M059J (cell line): ENCODE measurements at places on chromosomes 1 and 21.

GRCh38 chr1:75503221-75503974 lies 107.5 kb downstream of the SLC44A5 start:
- peak; percentile 39 for DNase-seq

DNA sequence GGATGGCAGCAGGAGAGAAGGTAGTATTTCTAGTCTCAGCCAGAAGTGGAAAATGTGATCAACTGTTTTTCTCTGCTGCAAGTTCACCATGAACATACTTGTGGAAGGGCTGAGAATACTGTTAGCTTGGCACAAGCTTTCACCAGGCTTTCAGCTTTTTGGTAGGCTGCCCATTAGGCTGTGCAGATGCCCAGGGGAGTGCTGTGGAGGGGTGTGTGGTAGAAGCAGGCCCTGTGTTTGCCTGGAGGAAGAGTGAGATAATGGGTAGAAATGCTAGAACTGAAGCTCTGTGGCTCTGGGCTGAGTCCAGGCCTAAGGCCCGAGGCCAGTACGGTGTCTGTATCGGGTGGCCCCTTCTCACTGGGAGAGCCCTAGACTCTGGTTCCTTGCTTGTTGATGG lies 9.8 kb downstream of the DNAJC6 start:
- no peak for DNase-seq

- peak; percentile 84 for DNase-seq
Observed at GRCh38 chr1:237012788-237013383, 8.6 kb upstream of the MT1HL1 start.

- no peak for DNase-seq
Observed at GRCh38 chr1:199087144-199087543, 448.3 kb downstream of the PTPRC start.

- peak; percentile 24 for DNase-seq
Observed at GRCh38 chr21:45972716-45973474, 8.7 kb upstream of the COL6A1 start.

- DNase-seq, result no peak
Observed at GRCh38 chr1:41698916-41699860, 214.7 kb upstream of the EDN2 start.

DNA sequence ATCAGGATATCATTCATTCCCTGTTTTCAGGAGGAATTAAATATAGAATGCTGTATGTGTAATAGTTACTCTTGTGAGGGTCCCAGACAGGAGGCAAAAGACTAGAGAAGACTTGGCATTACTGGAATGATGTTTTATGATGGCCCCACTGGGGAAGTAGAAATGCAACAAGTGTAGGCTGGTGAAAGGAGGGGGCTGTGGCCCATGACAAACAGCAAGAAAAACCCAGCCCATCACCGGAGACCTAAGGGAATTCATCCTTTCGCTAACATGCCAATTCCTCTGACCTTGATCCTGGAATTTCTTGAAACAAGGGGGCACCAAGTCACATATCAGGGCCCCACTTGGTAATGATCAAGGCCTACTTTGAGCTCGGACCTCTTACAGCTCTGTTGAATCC lies 5.5 kb upstream of the IFNGR2 start:
- no peak for DNase-seq

GRCh38 chr1:51877434-51878307 lies 856 bp downstream of the NRDC start:
- peak; percentile 57 for DNase-seq

DNA sequence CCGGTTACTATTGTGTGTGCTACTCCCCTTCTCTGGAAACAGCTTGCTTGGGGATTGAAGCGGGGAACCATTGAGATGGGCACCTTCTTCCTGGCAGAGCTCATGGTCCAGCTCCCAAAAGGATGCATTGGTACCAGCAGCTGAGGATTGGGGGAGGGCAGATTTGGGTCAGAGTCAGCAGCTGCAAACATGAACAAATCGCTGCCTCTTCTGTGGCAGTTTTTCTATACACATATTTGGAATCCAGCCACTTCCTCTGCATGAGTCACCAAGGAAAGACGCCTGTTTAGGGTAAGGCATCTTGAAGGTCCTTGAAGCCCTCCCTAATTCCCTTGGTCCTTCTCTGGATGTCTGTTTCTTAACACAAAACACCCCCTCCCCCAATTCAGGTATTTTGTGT lies 104.7 kb downstream of the DAB1 start:
- peak; percentile 46 for DNase-seq

DNA sequence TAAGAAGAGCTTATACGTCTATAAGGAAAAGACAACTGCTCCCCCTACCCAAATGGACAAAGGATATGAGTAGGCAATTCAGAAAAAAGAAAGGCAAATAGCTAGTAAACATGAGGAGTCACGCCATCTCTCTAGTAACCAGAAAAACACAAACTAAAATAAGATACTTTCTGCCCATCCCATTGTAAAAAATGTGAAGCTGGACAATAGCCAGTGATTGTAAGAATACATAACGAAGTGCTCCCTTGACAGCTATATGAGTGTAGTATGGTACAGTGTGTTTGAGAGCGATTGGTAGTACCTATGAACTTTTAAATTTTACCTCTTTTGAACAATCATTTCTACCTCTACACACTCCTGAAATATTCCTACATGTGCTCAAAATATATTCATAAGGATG lies 7.5 kb upstream of the GJA8 start:
- DNase-seq, result peak; percentile 19

GRCh38 chr1:208326033-208326432 lies 81.8 kb upstream of the PLXNA2 start:
- DNase-seq, result no peak

- no peak for DNase-seq
Observed at GRCh38 chr1:19819701-19820100, 4.6 kb upstream of the RNF186 start.

DNA sequence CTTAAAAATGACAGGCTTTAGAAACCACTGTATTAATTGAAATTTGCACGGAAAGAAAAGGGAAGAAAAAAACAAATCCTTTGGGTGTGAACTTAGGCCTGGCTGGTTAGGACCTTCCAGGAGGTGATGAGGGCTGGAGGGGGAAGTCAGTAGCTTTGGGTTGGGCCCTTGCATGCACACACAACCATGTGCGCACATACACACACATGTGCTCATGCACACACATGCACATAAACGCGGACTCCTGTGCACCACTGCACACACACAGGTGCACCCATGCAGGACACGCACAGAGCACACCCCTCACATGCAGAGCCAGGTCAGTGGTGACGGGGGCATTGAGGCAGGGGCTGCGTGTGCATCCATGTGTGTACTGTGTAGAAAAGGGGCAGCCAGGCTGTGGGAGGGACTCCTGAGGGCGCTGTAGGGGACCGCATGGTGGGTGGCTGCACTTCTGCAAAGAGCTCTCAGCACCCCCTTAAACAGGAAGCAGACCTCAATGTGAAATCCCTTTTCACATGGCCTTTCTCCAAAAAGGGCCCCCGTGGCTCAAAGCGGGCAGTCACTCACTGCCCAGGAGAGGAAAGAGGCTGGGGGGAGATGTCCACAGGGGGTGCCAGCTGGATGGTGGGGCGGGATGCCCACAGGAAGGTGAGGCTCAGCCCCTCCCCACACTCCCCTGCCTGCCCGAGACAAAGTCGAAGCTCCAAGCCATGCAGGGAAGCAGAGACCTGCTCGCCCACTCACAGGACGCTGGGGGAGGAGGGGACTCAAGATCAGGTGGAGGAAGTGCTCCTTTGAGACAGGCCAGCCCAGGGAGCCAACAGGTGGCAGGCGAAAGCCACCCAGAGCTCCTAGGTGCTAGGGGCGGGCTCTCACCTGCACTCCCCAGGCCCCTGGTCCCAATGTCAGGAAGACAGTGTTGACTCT lies 95.2 kb downstream of the ITPKB start:
- DNase-seq, result no peak

- no peak for DNase-seq
Observed at GRCh38 chr1:6410248-6410893, 9.3 kb downstream of the HES2 start.

- DNase-seq, result no peak
Observed at GRCh38 chr1:200448034-200448762, 38.4 kb upstream of the ZNF281 start.

DNA sequence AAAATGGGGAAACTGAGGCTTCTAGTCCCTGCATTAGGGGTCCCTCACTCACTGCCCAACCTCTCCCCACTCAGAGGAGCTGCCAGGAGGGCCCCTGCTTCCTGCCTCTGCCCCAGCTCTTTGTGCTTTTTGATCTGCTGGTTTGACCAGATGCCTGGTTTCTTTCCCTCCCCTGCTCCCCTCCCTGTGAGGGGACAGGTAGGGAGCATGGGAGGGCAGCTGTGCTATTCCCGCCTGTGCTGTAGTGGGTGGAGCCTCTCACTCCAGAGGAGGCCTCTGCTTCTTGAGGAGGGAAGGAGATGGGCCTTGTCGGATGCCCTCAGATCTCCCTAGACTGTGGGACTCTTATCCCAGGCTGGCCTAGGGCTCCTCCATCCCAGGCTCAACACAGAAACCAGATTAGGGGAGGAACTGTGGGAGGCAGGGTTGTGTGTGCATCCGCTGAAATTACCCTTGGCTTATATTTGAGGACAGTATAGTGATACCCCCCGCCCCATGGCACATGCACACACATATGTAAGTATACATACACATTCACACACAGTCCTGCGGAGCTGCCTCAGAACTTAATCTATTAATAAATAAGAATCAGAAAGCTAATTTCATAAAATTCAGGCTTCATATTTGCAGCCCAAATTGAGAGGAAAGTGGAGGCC lies 4.6 kb downstream of the BOLA1 start:
- no peak for DNase-seq

- peak; percentile 16 for DNase-seq
Observed at GRCh38 chr1:234313171-234313570, 60.1 kb upstream of the COA6 start.

GRCh38 chr1:75999034-75999433 lies 66.8 kb upstream of the ASB17 start:
- DNase-seq, result no peak

DNA sequence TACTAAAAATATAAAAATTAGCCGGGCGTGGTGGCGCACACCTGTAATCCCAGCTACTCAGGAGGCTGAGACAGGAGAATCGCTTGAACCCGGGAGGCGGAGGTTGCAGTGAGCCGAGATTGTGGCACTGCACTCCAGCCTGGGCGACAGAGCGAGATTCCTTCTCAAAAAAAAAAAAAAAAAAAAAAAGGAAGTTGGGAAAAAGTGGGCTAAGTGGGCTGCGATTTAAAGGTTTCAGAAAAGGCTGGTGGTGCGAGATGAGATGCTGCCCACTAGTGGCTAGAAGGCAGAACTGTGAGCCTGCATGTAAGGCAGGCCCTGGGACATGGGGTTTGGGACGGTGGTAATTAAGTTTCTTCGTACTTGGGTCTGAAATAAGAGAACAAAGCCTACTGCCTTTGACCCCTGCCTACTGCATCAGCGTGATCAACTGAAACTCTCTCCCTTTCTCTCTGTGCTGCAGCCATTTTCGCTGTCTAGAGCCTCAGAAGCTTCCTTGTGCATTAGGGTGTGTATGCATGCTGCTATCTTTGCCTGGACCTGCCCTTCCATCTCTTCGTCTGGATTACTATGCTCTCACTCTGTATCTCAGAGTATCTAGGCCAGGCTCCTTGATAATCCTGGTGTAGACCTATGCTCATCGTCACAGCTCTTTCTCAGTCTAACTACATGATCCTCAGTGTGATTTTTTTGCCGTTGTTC lies 12.4 kb downstream of the FMOD start:
- DNase-seq, result peak; percentile 40

GRCh38 chr1:110746644-110747259 lies 72.0 kb upstream of the KCNA3 start:
- DNase-seq, result peak; percentile 49

GRCh38 chr21:28311411-28312190 lies 681.1 kb downstream of the LTN1 start:
- DNase-seq, result peak; percentile 19

DNA sequence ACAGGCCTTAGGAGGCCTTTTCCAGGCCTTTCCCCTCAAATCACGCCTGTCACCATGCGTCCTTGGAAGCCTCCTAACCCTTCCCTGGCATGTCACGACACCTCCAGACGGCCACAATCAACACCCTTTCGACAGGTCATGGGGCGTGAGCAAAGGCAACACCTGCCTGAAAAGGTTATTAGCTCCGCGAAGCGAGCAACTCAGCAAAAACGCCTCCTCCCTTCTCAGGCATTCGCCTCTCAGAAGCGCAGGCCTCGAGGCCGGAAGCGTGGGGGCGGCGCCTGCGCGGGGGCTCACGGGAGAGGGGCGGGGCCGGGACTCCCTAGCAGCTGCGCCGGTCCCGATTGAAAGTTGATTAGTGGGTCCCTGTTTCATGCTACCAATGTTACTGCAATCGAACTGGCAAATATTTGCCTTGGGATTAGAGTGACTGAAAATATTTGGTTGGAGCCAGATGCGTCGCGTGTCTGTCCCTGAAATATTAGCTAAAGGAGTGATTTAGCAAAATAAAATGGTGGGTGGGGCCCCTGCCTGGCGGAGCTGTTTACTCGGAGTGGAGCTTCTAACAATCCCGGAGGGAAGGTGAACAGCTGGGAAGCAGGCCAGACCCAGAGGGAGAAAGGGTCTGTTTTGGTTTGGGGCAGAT lies 44.9 kb downstream of the GFI1 start:
- DNase-seq, result no peak

- DNase-seq, result no peak
Observed at GRCh38 chr1:167584581-167584980, 31.0 kb upstream of the CREG1 start.

- DNase-seq, result no peak
Observed at GRCh38 chr1:22722901-22723550, 12.4 kb downstream of the EPHB2 start.

- DNase-seq, result no peak
Observed at GRCh38 chr21:42321231-42321630, 6.0 kb upstream of the TFF3 start.

- peak; percentile 99 for DNase-seq
Observed at GRCh38 chr1:108830119-108831008, 26.5 kb downstream of the AKNAD1 start.

DNA sequence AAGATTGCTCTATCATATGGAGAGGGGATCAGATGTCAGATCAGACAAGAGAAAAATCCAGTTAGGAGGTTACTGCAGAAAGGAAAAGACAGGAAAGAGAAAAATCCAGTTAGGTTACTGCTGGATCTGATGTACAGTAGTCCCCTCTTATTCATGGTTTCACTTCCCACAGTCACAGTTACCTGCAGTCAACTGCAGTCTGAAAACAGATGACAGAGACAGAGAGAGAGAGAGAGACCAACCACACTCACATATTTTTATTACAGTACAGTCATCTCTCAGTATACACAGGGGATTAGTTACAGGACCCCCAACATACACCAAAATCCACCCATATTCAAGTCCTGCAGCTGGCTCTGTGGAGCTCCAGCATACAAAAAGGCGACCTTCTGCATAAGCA lies 29.3 kb downstream of the NUP133 start:
- DNase-seq, result no peak

DNA sequence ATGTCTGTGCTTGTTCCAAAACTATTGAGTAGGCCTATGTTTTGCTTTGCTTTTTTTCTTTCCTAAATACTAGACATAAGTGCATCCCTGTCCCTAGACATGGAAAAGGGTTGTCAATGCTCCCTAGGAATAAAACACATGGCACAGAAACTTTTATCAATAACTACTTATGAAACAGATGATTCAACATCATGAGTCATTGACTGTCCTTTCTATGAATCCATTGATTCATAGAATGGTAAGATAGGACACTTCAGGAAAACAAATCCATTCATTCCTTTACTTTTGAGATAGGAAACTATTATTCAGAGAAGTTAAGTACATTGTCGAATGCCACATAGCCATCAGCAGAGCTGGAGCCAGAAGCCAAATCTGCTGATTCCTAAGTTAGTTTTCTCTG lies 147.5 kb downstream of the TSEN15 start:
- no peak for DNase-seq
